Dermis blood vessel endothelial cell (primary cell): ENCODE measurements at places on chromosomes 5 and 9. TPM values are rescaled to one million over a fixed set of nuclear protein-coding genes. Genes with fewer than 3 reads are reported as not detected.

PITX1 gene
- total RNA-seq: 0.51 TPM in 1 of 2 replicates, not detected in the other

DBH gene
- total RNA-seq: not detected in 2 replicates

SPATA9 gene
- not detected in 2 replicates for total RNA-seq

STPG3 gene
- 0.34 TPM in 1 of 2 replicates, not detected in the other for total RNA-seq

C5orf58 gene
- total RNA-seq: not detected in 2 replicates

PCDHGA4 gene
- total RNA-seq: 2.2 and 3.4 TPM in 2 replicates

ANXA2R gene
- 7.7 and 7.8 TPM in 2 replicates for total RNA-seq

CYLC2 gene
- not detected in 2 replicates for total RNA-seq

FAM240B gene
- not detected in 2 replicates for total RNA-seq

CARD6 gene
- total RNA-seq: 39.6 and 44.6 TPM in 2 replicates

- no peak for DNase-seq
These were observed 8.3 kb upstream of the SHROOM1 start for GRCh38 chr5:132838516-132839282.

- DNase-seq: no peak
These were observed 20.9 kb downstream of the PCSK5 start for GRCh38 chr9:75911390-75911789.

DNA sequence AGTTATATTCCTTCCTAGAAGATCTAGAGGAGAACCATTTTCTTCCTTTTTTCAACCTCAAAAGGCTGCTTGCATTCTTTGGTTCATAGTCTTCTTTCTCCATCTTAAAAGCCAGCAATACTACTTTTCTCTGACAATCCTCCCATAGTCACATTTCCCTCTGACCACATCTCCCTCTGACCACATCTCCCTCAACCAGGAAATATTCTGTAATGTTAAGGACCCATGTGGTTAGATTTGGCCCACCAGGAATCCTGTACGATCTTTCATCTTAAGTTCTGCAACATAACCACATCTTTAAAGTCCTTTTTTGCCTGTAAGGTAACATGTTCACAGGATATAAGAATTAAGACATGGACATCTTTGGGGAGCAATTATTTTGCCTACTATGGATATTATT, 179.4 kb upstream of the SPEF2 start:
- DNase-seq: no peak

- DNase-seq: no peak
These were observed 23.7 kb upstream of the OTULINL start for GRCh38 chr5:14557791-14558415.

DNA sequence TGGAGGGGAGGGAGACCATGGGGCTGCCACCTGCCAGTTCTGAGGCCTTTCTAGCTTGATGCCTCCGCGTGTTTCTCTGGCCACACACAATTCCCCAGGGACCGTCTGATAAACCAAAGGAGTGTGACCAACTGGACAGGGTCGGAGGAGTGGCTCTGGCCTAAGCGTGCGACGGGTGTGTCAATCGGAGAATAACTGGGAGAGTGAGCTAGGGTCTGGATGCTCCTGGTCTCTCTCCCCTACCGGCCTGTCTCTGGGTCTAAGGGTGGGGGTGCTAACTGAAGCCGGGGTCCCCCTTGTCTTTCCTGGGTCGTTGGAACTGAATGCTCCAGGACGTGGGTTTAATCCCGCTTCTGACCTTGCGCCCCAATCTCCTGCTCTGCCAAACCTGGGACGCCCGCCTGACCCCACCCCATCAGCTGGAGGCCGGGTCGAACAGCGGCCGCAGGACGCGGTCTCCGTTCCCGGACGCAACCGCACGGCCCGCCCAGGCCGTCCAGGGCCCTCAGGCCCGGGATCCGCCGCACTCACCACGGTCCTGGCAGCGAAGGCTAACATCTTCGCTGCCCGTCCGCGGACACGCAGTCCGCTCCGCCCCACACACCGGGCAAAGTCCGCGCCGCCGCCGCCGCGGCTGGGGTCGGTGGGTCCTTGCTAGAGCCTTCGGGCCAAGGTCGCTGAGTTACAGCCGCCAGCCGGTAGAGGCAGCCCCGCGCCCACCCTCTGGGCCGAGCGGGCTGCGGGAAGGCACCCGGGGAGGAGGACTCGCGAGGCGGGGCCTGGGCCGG, 447 bp downstream of the CRAT start:
- DNase-seq: peak; percentile 28

GRCh38 chr5:107869438-107870115, 198.8 kb upstream of the EFNA5 start:
- DNase-seq: peak; percentile 51

DNA sequence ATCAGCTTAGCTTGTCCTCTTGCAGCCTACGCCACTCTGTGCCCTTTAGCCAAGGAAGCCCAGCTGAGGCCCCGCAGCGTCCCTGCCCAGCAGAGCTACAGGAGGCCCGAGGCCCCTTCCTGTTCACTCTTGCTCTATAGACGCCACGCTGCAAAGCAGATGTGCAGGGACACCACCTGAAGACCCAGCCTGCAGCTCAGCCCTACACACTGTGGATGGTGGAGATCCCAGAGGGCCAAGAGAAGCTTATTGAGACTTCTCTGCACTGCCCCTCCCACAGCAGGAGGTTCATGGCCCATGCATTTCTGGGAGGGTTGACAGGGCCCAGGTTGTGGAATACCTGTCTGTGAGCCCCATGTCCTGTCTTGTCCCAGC, 33.6 kb downstream of the IRF1 start:
- no peak for DNase-seq

- DNase-seq: peak; percentile 67
These were observed 29.5 kb downstream of the KCNN2 start for GRCh38 chr5:114391321-114391720.

GRCh38 chr5:60809891-60810425, 34.1 kb downstream of the ELOVL7 start:
- no peak for DNase-seq

GRCh38 chr5:122078116-122079110, at the start of gene LOX:
LOX (minus strand) TSS chr5:122078259; CDS start chr5:122077985, 274 bp downstream.
- peak; percentile 86 for DNase-seq

DNA sequence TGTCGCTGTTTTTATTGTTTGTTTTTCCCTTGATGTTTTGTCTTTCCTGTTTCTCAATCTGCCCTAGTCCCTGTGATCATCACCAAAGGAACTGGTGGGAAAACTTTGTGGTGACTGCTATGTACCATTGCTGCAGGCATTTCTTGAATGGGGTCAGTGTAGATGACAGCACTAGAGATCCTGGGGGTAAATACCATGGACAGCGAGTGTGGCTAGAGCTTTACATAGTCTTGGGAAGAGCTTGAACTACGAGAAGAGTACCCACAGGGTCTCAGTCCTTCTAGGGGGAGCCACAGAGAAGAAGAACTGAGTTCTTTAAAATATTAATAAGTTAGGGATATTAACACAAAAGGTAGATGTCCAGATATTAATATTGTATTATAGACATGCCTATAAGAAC, 138.8 kb downstream of the PAM start:
- no peak for DNase-seq

DNA sequence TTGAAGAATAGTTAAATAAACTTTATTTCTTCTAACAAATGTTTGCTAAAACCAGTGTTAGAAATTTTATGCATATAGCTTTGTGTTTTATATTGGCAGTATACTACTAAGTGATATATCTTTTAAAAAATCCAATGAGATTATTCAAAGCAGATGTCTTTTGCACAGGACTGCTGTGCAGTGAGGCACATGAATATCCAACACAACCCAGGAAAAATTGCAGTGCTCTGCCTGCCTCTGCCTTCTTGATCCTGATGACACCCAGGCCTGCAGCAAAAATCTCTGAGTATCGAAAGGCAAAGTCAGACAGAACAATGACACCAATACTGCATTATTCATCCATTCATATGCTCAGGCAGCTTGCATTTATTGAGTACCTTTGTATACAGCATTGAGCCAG, 1076.5 kb upstream of the ARRDC3 start:
- no peak for DNase-seq

DNA sequence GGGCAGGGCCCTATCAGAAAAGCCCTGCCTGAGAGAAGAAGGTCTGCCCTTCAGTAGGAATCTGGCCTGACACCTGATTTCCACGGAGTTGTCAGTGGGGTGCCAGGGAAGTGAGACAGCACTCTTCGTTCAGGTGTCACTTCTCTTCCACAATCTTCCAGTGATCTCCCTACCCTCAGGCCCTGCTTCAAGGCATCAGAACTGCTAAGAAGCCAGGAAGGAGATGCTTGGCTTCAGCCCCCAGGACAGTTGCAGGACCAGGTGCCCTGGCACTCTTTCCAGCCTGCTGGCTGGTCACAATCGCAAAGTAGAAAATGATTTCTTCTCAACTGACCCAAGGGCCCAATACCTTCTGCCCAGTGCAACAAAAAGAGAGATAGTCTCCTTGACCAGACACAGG, 50.3 kb downstream of the SPOCK1 start:
- DNase-seq: no peak

DNA sequence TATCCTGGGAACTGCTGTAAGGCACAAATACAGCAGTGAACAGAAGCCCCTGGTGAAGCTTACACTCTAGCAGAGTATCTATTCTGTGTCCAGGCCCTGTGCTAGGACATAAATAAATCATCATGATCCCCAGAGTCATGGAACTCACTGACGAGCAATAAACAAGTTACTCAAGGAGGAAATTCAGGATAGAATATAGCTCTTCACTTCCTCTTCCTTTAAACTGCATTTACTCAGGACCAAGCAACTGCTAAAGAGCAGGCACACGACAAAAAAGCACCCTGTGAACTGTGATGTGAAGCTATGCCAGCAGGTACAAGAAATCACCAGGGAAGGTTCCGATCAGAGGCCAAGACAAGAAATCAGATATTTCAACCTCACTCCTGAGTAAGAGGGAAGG, 47.8 kb upstream of the NR5A1 start:
- no peak for DNase-seq

- DNase-seq: no peak
These were observed 30.4 kb downstream of the PRLR start for GRCh38 chr5:35199886-35200285.

- peak; percentile 28 for DNase-seq
These were observed 148.0 kb downstream of the RORB start for GRCh38 chr9:74645007-74645639.
